ENCODE measurements at places on chromosomes 6 and 20. TPM values are rescaled to one million over a fixed set of nuclear protein-coding genes. Genes with fewer than 3 reads are reported as not detected.

The OPN5 gene
- not detected for total RNA-seq

The PAX1 gene
- not detected for total RNA-seq

The TGM6 gene
- not detected for total RNA-seq

The TRAPPC3L gene
- total RNA-seq = not detected

The CCM2L gene
- total RNA-seq = not detected

The TRIM40 gene
- total RNA-seq = not detected

The GZF1 gene
- total RNA-seq = 10.2 TPM

The PCK1 gene
- total RNA-seq = 0.73 TPM

The NHLRC1 gene
- total RNA-seq = not detected

The MAP1LC3A gene
- total RNA-seq = 0.38 TPM

The DEF6 gene
- total RNA-seq = 37.8 TPM

The HCRTR2 gene
- total RNA-seq = not detected

The SGK2 gene
- 0.20 TPM for total RNA-seq

The SIM1 gene
- total RNA-seq = not detected

The SLC35F1 gene
- total RNA-seq = not detected

GRCh38 chr20:24829649-24830370 lies 119.3 kb upstream of the CST7 start:
- H3K27ac ChIP-seq = no peak overlapping the region
- no peaks in the 10 kb centered on the region for H3K36me3 ChIP-seq
- DNase-seq = no peak
- no peaks in the 10 kb centered on the region for H3K27me3 ChIP-seq

DNA sequence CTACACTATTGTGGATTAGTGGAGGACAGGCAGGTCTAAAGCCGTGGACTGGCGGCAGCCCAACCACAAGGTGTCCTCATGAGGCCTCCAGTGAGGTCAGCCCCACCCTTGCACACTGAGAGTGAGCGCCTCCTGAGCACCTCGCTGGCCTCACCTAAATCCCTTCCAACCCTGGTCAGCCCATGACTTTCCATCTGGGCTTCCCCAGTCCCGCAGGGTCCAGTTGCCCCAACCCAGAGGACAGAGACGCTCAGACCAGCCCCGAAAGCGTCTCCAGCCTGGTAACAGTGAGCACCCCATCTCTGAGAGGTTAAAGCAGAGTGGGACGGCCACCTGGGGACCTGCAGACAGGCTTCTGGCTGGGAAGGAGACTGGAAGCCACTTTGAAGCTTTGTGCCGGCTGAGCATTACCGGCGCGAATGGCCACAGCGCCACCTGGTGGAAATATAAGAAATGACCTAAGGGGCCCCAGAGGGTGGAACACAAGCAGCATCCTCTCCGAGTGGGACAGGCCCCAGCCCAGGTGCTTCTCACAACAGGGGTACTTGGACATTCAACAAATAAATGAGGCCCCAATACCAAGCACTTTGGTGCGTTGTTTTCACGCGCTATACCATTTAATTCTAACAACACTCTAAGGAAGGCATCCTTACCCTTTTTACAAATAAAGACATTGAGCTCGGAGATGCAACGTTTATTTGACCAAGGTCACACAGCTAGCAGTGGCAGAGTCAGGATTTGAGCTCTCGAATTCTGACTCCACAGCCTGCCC lies 65.7 kb upstream of the TOP1 start:
- H3K27ac ChIP-seq = no peak overlapping the region
- H3K4me1 ChIP-seq = peaks cover 4% of the 10 kb centered on the region
- no peak overlapping the region for H3K4me3 ChIP-seq
- H3K36me3 ChIP-seq = no peaks in the 10 kb centered on the region

DNA sequence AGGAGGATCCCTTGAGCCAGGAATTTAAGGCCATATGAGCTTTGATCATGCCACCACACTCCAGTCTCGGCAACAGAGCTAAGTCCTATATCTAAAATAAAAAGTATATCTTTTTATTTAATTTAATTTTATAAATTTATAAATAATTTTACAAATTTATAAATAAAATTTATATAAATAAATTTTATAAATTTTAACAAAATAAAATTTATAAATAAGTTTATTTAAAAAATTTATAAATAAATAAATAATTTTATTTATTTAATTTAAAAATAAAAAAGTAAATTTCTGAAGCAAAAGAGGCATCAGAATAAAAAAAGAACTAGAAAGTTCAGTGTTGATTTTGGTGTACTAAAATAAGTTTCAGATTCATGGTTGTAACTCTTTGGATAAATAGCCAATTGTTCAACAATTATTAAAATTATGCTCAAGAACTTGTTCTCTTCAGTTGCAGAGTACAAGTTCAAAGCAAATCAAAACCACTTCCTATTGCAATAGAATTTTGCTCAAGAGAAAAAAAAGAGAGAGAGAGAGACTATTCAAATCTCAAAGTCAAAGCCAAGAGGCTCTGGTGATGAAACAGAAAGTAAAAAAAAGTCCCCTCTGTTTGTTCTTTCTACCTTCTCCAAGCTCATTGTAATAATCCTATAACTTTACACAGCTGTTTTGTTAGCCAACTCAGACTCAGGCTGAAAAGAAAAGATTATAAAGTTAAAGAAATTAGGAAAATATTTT lies 547.5 kb upstream of the ADGRB3 start:
- DNase-seq = no peak
- H3K36me3 ChIP-seq = peaks cover 6% of the 10 kb centered on the region
- H3K27me3 ChIP-seq = no peaks in the 10 kb centered on the region
- no peaks in the 10 kb centered on the region for H3K4me1 ChIP-seq
- no peak overlapping the region for H3K4me3 ChIP-seq

GRCh38 chr20:5776077-5776476 lies 25.9 kb downstream of the SHLD1 start:
- peaks cover 24% of the 10 kb centered on the region for H3K4me1 ChIP-seq
- H3K27me3 ChIP-seq = no peaks in the 10 kb centered on the region
- no peak for DNase-seq
- no peak overlapping the region for H3K27ac ChIP-seq
- no peak overlapping the region for H3K4me3 ChIP-seq
- H3K36me3 ChIP-seq = peaks cover 18% of the 10 kb centered on the region

DNA sequence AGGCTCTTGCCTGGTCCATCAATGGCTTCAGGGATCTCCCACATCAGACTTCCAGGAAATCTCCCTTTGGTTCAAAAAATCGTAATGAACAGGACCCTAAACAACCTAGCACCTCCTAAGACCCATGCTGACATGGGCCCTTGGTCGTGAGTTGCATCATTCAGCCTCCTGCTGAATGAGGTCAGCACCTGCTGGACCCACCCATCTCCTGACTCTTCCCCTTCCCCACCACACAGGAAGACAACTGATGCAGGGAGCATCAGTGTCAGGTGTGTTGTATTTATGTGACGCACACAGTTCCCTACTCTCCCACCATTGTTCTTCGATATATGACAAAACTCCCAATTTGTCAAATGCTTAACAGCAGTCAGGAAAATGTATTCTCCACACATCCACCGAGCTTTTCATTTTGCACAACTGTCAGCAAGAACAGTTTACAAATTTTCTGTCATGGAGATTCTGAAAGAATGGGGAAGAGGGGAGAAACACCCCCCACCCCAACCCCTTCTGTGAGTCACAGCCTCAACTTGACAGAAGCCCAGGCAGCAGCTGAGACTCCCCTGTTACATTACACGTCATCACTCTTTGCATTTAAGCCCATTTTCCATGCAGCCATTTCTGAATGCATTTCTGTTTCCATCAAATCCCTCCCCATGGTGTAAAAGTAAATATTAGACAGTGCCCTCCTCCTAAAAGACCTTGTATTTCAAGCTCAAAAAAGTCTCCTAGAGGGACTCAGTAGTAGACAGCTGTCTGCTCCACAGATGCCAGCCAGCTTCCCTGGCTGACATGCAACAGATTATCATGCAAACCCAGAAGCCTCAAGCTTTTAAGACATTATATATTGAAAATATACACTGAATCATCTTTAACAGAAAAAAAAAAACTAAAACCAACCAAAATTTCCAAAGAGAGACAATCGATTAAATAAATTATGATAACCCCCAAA lies 577.5 kb downstream of the PTPRT start:
- H3K27ac ChIP-seq = no peak overlapping the region
- no peak for DNase-seq
- no peak overlapping the region for H3K4me3 ChIP-seq

DNA sequence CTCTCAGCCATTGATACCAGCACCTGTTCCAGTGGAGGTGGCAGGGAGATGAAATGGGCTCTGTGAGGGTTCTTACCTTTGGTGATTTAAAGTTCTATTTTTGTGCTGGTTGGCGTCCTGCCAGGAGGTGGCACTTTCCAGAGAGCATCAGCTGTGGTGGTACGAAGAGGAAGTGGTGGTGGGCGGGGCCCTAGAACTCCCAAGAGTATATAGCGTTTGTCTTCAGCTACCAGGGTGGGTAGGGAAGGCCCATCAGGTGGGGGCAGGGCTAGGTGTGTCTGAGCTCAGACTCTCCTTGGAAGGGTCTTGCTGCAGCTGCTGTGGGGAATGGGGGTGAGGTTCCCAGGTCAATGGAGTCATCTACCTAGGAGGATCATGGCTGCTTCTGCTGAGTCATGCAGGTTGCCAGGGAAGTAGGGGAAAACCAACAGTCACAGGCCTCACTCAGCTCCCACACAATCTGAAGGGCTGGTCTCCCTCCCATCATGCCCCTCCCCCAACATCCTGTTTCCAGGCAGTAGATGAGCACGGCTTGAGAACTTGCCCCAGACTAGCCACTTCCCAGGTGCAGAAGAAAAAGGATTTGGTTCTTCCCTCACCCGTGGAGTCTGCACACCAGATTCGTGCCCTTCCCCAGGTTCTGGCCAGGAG lies 46.6 kb downstream of the MOXD1 start:
- H3K27ac ChIP-seq = no peak overlapping the region
- no peaks in the 10 kb centered on the region for H3K27me3 ChIP-seq
- no peak overlapping the region for H3K4me3 ChIP-seq

- no peak overlapping the region for H3K4me3 ChIP-seq
- no peak for DNase-seq
- no peak overlapping the region for H3K27ac ChIP-seq
- no peaks in the 10 kb centered on the region for H3K36me3 ChIP-seq
- H3K4me1 ChIP-seq = peaks cover 3% of the 10 kb centered on the region
Measured at GRCh38 chr6:143596866-143597265, 80.9 kb upstream of the PHACTR2 start.

- peaks cover 15% of the 10 kb centered on the region for H3K27me3 ChIP-seq
- no peak overlapping the region for H3K4me3 ChIP-seq
- no peaks in the 10 kb centered on the region for H3K36me3 ChIP-seq
- DNase-seq = no peak
Measured at GRCh38 chr20:61953037-61954021, 112.4 kb downstream of the TAF4 start.

DNA sequence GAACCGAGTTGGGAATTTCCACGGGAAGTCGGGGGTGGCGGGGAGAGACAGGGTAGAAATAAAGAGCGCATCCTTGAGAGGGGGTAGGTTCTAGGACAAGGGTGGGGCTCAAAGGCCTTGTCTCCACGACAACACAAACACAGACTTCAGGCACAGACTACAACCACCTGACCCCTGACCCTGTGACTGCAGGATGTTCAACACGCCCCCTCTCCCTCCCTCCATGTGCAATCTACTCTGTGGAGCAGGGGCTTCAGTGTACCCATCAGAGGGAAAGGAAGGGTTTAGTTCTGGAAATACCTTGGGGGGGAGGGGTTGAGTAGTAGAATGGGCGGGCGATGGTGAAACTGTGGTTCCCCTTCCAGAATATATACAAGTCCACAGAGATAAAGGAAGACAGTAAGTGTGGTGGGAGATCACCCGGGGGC lies 651 bp upstream of the TAPBP start:
- peaks cover 38% of the 10 kb centered on the region for H3K36me3 ChIP-seq
- H3K27ac ChIP-seq = peak overlapping the region; percentile 90
- H3K4me3 ChIP-seq = peak overlapping the region; percentile 68
- H3K4me1 ChIP-seq = peaks cover 41% of the 10 kb centered on the region

DNA sequence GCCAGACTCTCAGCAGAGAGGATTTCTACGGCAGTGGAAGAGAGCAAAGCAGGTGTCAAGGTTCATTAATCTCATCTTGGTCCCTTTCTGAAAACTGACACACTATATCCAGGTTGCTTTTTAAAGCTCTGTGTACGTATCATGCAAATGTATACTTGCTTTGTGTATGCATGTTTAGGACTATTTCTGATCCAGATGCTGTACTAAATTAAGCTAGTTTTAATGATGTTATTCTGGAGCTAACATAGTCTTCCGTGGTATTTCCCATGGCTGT lies 59.2 kb upstream of the SNX9 start:
- H3K36me3 ChIP-seq = no peaks in the 10 kb centered on the region
- H3K4me1 ChIP-seq = peaks cover 28% of the 10 kb centered on the region
- no peak for DNase-seq
- no peaks in the 10 kb centered on the region for H3K27me3 ChIP-seq
- H3K4me3 ChIP-seq = no peak overlapping the region
- peak overlapping the region; percentile 42 for H3K27ac ChIP-seq

- no peak overlapping the region for H3K27ac ChIP-seq
- no peak overlapping the region for H3K4me3 ChIP-seq
- H3K4me1 ChIP-seq = no peaks in the 10 kb centered on the region
- H3K27me3 ChIP-seq = no peaks in the 10 kb centered on the region
- no peak for DNase-seq
- no peaks in the 10 kb centered on the region for H3K36me3 ChIP-seq
Measured at GRCh38 chr6:113524826-113525225, 332.3 kb upstream of the MARCKS start.

GRCh38 chr6:129695373-129696027 lies 14.5 kb downstream of the ARHGAP18 start:
- no peaks in the 10 kb centered on the region for H3K36me3 ChIP-seq
- H3K4me1 ChIP-seq = peaks cover 11% of the 10 kb centered on the region
- peak; percentile 32 for DNase-seq
- peak overlapping the region; percentile 49 for H3K27ac ChIP-seq
- no peak overlapping the region for H3K4me3 ChIP-seq

DNA sequence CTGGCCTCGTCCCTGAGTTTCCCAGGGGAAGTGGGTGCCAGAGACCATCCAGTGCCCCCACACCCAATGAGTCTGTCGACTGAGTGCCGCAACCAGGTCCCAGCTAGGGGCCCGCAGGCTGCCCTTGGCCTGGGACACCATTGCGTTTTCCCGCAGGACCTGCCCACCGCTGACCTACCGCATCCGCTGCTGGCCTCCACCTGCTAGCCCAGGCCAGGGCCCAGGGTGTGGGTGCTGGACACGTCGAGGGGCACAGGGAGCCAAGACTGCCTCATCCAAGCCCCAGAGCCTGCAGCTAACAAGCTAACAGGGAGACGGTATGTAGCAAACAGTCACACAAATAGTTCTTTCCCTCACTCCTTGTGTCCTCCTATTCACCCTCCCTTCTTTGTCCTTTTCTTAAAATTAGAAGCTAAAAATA lies 97.7 kb downstream of the TMEM242 start:
- H3K4me3 ChIP-seq = no peak overlapping the region
- peaks cover 31% of the 10 kb centered on the region for H3K4me1 ChIP-seq
- no peak for DNase-seq
- H3K27me3 ChIP-seq = peaks cover 9% of the 10 kb centered on the region
- H3K27ac ChIP-seq = no peak overlapping the region

- H3K4me1 ChIP-seq = no peaks in the 10 kb centered on the region
- no peak overlapping the region for H3K27ac ChIP-seq
- DNase-seq = no peak
- no peaks in the 10 kb centered on the region for H3K36me3 ChIP-seq
Measured at GRCh38 chr6:105851113-105851580, 235.0 kb upstream of the PRDM1 start.

Measured in K562 (cell line).